Ovary (tissue), 10 donors: ENCODE measurements at places on chromosomes 6 and 20. TPM values are rescaled to one million over a fixed set of nuclear protein-coding genes. Genes with fewer than 3 reads are reported as not detected.

- no peaks in the 10 kb centered on the region for H3K27me3 ChIP-seq
- no peak overlapping the region for H3K4me3 ChIP-seq
- no peak for DNase-seq
- H3K4me1 ChIP-seq, result no peaks in the 10 kb centered on the region
- no peak overlapping the region for H3K27ac ChIP-seq
Observed at GRCh38 chr6:121904559-121904958, 469.1 kb downstream of the GJA1 start.

OTOR gene
- not detected for total RNA-seq

DNA sequence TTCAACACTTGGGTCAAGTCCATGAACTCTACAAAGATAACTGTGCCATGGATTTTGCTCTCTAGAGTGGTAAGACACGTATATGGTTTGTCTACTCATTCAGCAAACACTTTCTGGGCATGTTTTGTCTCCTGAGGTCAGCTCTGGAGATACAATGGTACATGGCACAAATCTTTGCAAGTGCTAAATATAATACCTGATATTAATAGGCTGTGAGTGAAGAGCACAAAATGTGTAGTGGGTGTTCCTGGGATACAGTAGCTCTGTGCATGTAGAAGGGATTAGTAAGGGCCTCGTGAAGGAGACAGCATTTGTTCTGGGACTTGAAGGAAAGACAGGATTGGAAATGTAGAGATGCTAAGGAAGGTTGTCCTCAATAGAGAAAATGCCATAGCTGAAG, 360.9 kb downstream of the BCKDHB start:
- H3K36me3 ChIP-seq, result no peaks in the 10 kb centered on the region
- no peaks in the 10 kb centered on the region for H3K27me3 ChIP-seq
- H3K27ac ChIP-seq, result no peak overlapping the region
- DNase-seq, result no peak
- no peak overlapping the region for H3K4me3 ChIP-seq
- H3K4me1 ChIP-seq, result no peaks in the 10 kb centered on the region

DNA sequence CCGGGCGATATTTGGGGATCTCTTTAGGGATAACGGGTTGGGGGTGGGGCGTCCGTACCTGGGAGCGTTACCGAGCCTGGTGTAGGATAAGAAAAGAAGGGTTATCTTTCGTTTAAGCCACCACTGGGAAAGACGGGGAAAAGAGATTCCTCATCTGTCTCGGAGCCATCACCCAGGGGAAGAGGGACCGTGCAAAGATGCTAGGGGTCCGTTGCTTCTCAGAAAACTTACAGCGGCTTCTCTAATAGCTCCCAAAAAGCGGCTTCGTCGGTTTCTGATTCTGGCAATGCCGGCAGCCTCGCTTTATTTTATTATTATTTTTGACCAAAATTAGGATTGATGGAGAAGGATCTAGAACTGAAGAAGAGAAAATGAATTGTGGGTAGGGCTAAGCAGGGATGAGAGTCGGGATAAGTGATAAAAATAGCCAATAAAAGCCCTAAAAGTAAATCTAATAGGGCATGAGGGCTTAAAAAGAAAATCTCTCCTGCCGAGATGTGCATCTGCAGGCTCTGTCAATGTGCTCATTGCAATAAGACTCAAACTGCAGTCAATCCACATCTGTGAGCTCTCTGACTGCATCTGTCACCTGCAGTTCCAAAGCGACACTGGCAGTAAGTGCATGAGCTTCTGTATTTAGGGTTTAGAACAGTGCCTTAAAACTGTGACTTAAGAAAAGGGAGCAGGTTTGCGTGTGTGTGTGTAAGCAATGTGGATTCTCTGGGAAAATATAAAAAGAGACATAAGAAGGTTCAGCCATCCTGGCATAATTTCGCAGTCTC, 801 bp downstream of the TBPL1 start:
- H3K27ac ChIP-seq, result no peak overlapping the region
- no peak for DNase-seq
- peaks cover 5% of the 10 kb centered on the region for H3K4me1 ChIP-seq
- H3K27me3 ChIP-seq, result no peaks in the 10 kb centered on the region

- no peaks in the 10 kb centered on the region for H3K4me1 ChIP-seq
- H3K36me3 ChIP-seq, result no peaks in the 10 kb centered on the region
- no peak for DNase-seq
- no peak overlapping the region for H3K4me3 ChIP-seq
- H3K27me3 ChIP-seq, result no peaks in the 10 kb centered on the region
- H3K27ac ChIP-seq, result no peak overlapping the region
Observed at GRCh38 chr6:114083251-114083650, 112.3 kb upstream of the HDAC2 start.

LGSN gene
- total RNA-seq, result not detected

SIRPD gene
- total RNA-seq, result not detected

DNA sequence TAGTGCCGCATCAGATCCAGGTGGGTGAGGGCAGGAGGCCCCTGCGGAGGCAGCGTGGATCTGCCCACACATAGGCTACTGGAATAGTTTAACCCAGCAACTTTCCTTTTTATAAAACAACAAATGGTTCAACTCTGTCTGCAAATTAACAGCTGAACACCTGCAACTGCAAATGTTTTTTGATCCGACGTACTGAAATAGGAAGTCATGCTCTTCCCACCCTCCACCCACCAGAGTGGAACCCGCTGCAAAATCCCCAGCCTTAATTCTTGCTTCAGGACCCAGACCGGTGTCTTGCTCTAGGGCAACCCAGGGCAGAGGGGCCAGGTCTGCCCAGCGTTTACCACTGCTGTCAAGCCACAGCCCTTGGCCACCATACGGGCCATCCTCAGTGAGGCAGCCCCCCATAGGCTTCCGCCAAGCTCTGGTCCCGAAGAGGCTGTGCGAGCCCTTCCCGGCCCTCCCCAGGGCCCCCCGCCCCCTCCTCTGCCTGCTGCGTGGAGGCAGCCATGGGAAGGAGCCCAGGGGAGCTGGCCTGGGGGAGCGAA, 334.3 kb downstream of the ZFAND3 start:
- DNase-seq, result no peak
- no peaks in the 10 kb centered on the region for H3K4me1 ChIP-seq
- H3K27me3 ChIP-seq, result no peaks in the 10 kb centered on the region
- H3K27ac ChIP-seq, result no peak overlapping the region
- no peaks in the 10 kb centered on the region for H3K36me3 ChIP-seq
- no peak overlapping the region for H3K4me3 ChIP-seq

DNA sequence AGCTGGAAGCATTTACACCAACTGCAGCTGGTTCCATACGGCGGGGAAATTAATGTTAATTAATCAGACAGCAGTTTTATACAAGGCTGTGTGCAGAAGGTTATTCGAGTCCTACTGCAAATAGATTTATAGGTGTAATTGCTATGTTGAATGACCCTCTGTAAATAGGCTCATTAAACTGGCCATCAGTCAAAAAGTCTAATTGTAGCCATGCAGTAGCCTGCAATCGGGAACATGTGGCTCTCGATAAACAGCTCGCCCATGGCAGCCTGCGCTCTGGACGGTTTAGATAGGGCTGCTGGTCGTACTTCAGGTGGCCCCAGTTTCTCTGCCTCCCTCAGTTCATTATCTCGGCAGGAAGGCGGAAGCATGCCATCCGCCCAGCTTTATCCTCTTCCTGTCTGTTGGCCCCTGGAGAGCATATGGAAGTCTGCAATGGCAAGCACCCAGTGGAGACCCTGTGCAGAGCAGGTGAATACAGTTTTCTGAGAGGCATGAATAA, 143.2 kb downstream of the MBOAT1 start:
- no peaks in the 10 kb centered on the region for H3K4me1 ChIP-seq
- H3K36me3 ChIP-seq, result no peaks in the 10 kb centered on the region
- H3K4me3 ChIP-seq, result no peak overlapping the region
- DNase-seq, result no peak
- no peak overlapping the region for H3K27ac ChIP-seq

BTN1A1 gene
- not detected for total RNA-seq

- DNase-seq, result no peak
- no peak overlapping the region for H3K27ac ChIP-seq
- H3K27me3 ChIP-seq, result no peaks in the 10 kb centered on the region
- H3K36me3 ChIP-seq, result no peaks in the 10 kb centered on the region
- no peaks in the 10 kb centered on the region for H3K4me1 ChIP-seq
Observed at GRCh38 chr6:24154121-24154520, 28.1 kb downstream of the NRSN1 start.

DNA sequence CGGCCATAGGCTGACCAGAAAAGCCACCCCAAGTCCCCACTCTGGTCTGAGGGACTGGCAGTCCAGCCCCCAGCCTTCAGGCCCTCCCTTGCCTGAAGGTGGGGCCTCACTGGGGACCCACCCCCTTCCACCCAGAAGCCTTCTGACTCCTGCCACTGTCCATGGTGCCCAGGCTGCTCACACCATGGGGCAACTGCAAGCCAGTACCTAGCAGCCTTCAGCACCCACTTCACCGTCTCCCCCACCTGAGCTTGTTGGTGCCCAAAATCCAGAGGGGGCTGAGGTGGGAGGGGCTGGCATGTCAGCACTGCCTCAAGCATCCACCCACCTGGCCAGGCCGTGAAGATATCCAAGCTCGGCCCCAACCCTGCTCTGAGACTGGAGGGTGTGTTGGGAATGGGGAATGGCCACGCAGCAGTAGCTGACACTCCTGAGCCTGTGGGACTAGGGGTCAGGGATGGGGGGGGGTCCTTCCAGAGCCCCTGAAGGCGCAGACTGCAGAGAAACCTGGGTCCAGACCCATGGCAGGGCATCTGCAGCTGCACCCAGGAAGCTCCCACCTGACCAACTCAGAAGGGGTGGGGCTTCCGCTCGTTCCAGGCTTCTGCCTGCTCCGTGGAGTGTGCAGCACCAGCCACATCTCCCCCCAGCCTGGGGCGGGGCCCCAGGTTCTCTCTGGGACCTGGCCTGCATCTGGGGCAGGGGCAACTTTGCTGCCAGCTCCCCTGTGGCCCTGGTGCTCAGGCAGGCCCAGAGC, 942.1 kb upstream of the EPHA7 start:
- no peaks in the 10 kb centered on the region for H3K4me1 ChIP-seq
- no peak for DNase-seq
- no peak overlapping the region for H3K4me3 ChIP-seq
- H3K27me3 ChIP-seq, result no peaks in the 10 kb centered on the region
- no peak overlapping the region for H3K27ac ChIP-seq

GRCh38 chr20:6632187-6632586, 135.3 kb upstream of the BMP2 start:
- H3K4me1 ChIP-seq, result no peaks in the 10 kb centered on the region
- no peak overlapping the region for H3K4me3 ChIP-seq
- H3K27ac ChIP-seq, result no peak overlapping the region
- H3K36me3 ChIP-seq, result no peaks in the 10 kb centered on the region

RRBP1 gene
- total RNA-seq, result 159 TPM

DNA sequence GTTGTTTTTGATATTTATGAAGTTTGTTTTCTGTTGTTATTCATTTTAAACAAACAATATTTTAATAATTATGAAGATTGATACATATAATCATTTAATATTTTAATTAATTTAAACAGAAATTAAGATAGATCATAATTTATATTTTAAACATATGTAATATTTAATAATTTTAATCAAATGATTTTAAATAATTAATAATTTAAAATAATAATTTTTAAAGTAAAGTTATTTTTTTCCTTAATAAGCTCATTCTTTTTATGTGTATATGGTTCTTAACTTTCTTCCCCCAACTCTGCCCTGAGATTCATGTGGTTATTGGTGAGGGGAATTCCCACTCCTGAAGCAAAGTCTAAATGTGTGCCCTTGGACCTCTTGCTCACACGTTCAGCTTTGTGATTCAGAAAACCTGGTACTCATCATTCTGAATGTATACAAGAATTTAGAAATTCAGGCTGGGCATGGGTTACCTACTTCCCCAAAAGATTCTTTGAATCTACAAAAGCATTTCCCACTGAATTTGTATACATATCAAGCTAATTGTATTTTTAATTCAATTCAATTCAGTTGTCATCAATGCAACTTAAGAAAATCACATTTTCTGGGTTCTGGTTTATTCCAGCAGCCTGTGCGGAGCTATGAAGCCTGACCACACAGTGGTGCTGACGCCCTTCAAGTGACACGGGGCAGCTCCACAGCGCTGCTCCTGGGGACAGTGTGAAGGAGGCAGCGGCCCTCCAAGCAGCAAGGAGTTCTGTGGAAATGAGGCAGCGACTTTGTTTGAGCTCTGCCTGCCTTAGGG, 168.9 kb upstream of the UST start:
- H3K27ac ChIP-seq, result no peak overlapping the region
- peak; percentile 80 for DNase-seq
- H3K4me1 ChIP-seq, result no peaks in the 10 kb centered on the region
- H3K36me3 ChIP-seq, result no peaks in the 10 kb centered on the region

- H3K36me3 ChIP-seq, result no peaks in the 10 kb centered on the region
- H3K27me3 ChIP-seq, result no peaks in the 10 kb centered on the region
- DNase-seq, result no peak
- no peaks in the 10 kb centered on the region for H3K4me1 ChIP-seq
- H3K27ac ChIP-seq, result no peak overlapping the region
Observed at GRCh38 chr6:77474973-77475372, 11.7 kb upstream of the HTR1B start.

- H3K36me3 ChIP-seq, result no peaks in the 10 kb centered on the region
- no peaks in the 10 kb centered on the region for H3K4me1 ChIP-seq
- no peaks in the 10 kb centered on the region for H3K27me3 ChIP-seq
Observed at GRCh38 chr6:161044335-161044734, 52.8 kb downstream of the MAP3K4 start.

- H3K27me3 ChIP-seq, result no peaks in the 10 kb centered on the region
- no peak overlapping the region for H3K27ac ChIP-seq
Observed at GRCh38 chr20:32224463-32224862, 16.8 kb downstream of the POFUT1 start.

GRCh38 chr6:39488255-39488879, 165.9 kb upstream of the KCNK16 start:
- H3K4me1 ChIP-seq, result no peaks in the 10 kb centered on the region
- no peak overlapping the region for H3K27ac ChIP-seq
- H3K4me3 ChIP-seq, result no peak overlapping the region
- H3K27me3 ChIP-seq, result no peaks in the 10 kb centered on the region
- DNase-seq, result no peak
- H3K36me3 ChIP-seq, result no peaks in the 10 kb centered on the region

CST5 gene
- total RNA-seq, result not detected

GRCh38 chr6:56767892-56768531, 125.3 kb upstream of the DST start:
- DNase-seq, result no peak
- no peaks in the 10 kb centered on the region for H3K36me3 ChIP-seq
- H3K4me1 ChIP-seq, result peaks cover 9% of the 10 kb centered on the region
- no peaks in the 10 kb centered on the region for H3K27me3 ChIP-seq
- H3K27ac ChIP-seq, result no peak overlapping the region

DNA sequence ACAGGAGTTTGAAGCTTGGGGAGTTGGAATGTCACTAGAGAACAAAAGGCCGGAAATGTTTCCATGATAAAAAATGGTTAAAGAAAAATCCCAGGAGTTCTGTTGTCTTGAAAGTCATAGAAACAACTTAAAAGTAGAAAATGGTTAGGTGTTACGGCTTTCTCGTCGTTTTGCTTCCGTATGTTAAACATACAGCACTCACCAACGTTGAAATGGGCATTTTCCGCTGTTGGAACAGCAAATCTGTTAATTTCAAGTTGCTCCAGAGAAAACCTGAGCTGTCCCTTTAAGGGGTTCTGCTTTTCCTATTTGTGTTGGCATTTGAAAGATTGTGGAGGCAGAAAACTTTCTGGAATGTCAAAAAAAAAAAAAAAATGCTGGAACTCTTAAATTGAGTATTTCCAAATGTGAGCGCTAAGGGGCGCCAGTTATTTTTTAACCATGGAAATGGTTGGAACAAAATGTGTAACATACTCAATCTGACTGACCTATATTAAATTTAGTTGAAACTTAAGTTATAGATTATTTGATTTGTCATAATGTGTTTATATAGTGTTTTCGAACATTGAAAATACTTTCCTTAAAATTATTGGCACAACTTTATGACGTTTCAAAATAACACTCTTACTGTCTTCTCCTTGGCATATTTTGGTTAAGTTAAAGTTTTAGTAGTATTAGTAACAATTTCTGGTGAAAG, 2.2 kb downstream of the QKI start:
- peaks cover 1% of the 10 kb centered on the region for H3K4me1 ChIP-seq
- no peaks in the 10 kb centered on the region for H3K27me3 ChIP-seq
- peak overlapping the region; percentile 69 for H3K4me3 ChIP-seq
- H3K36me3 ChIP-seq, result no peaks in the 10 kb centered on the region
- peak; percentile 71 for DNase-seq
